ENCODE measurements at places on chromosomes 7 and 10.

- no peak for DNase-seq
These were observed 75.1 kb downstream of the NHLRC2 start for GRCh38 chr10:113929522-113929921.

DNA sequence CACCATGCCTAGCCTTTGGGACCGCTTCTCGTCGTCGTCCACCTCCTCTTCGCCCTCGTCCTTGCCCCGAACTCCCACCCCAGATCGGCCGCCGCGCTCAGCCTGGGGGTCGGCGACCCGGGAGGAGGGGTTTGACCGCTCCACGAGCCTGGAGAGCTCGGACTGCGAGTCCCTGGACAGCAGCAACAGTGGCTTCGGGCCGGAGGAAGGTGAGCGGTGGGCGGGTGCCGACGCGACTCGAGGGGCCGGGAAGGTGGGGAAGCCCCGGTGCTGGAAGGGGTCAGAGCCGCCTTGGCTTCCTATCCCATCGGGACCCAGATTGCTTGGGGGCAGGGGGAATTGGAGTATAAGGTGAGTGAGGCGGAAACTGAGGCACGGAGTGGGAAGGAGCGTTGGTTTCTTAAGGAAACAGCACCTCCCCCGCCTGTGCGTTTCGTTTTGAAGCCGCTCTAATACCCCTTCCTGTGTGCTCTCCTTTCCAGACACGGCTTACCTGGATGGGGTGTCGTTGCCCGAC lies 547 bp downstream of the DDIT4 start:
- no peak for DNase-seq

- no peak for DNase-seq
These were observed 136.7 kb downstream of the HECW1 start for GRCh38 chr7:43248961-43249822.

GRCh38 chr7:21469894-21470293 lies 42.0 kb downstream of the SP4 start:
- DNase-seq, result no peak

DNA sequence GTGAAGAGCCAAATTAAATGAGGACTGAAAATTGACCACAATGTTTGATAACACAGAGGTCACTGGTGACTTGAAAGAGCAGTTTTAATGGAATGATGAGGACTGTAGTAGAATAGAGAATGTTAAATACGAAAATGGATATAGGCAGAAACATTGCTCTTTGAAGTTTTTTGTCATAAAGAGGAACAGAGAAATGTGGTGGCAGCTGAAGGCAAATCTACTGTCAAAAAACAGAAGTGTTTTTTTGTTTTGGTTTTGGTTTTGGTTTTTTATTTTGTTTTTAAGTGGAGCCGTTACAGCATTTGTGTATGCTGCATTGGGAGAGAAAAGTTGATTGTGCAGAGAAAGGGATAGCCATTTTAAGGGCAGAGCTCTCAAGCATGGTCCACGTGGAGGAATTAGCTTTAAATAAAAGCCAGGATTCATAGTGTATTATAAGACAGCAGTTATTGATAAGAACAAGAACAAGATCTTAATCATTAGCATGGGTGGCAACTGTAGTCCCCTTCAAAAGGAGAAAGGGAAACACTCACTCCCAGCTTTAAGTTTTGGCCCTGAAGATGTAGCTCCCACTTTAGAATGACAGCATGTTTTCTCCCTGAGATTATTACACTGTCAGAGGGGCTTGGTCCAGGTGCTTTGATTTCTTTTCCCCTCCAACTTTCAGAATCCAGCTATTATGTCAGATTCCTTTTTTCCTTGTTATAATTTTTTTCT lies 156.7 kb upstream of the BET1 start:
- DNase-seq, result peak; percentile 42

DNA sequence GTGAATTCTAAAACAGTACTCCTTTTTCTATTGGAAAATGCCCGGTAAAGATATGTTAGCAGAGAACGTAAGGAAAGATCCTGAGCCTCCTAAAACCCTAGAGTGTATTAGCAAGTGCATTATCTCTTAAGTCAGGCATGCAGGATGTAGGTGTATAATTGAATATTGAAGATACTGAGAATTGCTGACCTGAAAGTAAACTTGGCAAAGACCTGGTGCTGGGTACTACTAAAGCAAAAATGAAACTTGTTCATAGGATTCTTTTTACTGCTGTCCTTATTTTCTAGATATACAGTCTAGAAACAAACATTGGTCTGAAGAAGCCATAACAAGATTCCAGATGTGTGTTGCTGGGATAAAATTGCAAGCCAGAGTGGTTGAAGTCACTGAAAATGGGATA lies 18.8 kb upstream of the VWA2 start:
- no peak for DNase-seq

DNA sequence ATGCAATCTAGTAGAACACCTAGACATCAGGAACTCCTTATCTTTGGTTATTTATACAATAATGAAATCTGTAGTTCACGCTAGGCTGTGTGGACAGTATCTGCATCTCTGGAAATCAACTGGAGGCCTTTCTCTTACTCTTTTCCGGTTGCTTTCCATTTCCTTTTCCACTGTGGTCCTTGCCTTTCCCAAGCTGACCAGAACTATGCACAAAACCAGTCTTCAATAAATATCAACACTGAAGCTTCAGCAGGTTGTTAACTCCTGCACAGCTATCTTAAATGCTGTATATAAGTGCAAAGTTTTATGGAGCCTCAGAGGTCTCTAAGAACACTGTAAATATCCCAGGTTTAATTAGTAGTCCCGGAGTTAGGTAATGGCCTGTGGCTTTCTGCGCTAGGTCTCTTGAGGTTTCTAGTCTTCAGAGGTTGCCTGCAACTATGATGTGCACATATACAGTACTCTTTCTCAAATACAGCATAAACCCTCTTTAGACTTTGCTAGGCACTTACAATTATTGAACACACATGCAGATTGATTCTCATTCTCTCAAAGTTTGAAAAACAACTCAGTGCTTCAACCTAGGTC lies 2.4 kb downstream of the KLLN start:
- peak; percentile 51 for DNase-seq

GRCh38 chr10:340646-341045 lies 205.4 kb downstream of the ZMYND11 start:
- DNase-seq, result no peak

GRCh38 chr7:76430211-76430610 lies 5.5 kb downstream of the ZP3 start:
- no peak for DNase-seq

GRCh38 chr7:101901661-101902491 lies 84.5 kb downstream of the CUX1 start:
- DNase-seq, result no peak

- no peak for DNase-seq
These were observed 106.7 kb downstream of the CUX1 start for GRCh38 chr7:101924171-101924570.

DNA sequence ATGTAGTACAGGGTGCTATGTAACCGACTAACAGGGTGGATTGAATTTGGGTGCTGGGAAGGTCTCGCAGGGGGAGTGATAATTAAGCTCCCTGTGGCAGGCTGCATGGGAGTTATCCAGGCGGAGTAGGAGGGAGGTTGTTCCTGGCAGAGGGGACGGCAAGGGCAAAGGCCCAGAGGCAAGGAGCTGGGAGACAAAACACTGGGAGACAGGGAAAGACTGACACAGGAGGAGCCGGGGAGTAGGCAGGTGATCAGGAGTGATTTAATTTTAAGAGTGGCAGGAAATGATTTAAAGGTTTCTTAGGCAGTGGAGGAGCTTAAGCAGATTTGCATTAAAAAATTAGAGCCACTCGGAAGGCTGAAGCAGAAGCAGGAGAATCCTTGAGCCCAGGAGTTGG lies 40.7 kb upstream of the LEP start:
- DNase-seq, result no peak

DNA sequence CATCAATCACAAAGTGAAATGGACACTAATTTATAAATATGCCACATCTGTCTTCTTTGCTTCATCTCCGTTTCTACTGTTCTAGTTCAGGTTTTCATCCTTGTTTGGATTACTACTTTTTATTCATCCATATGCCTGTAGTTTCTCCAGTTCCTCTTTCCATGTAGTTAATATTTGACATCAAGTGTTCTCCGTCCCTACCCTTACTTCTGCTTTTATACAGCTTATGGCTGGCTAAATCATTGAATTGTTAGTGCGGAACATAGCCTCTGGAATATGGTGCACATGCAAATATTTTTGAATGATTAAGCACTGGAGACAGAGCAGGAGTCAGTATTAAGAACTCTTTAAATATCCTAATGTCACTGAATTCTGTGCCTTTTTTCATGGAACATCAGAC lies 230.0 kb upstream of the PPP1R3A start:
- DNase-seq, result no peak

GRCh38 chr10:3485057-3485686 lies 299.8 kb downstream of the KLF6 start:
- DNase-seq, result peak; percentile 61

DNA sequence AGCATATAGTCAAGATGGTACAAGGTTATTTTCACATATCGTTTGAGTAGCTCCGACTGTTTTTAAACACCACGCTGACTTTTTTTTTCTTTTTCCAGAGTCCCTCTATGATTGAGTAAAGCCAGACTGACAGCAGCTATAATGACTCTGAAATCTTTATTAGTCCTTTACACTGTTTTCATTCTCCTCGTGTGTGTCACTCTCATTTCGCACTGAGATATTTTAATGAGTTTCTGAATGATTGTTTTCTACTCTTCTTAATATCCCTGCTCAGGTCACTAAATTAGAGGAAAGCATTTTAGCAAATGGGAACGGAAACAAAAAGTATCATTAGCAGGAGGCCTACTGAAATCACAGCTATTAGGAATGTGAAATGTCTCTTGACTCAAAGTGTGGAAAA lies 162.3 kb upstream of the MTPN start:
- no peak for DNase-seq

- no peak for DNase-seq
These were observed 80.8 kb upstream of the PLXNA4 start for GRCh38 chr7:132656846-132657776.
